Hematopoietic multipotent progenitor cell treated with erythropoietin and hydrocortisone succinate and interleukin-3 and kit ligand, for 8 days (in vitro differentiated cells): ENCODE measurements at places on chromosomes 7 and 10.

- no peak for DNase-seq
Observed at GRCh38 chr7:151468217-151469018, 28.5 kb upstream of the CRYGN start.

DNA sequence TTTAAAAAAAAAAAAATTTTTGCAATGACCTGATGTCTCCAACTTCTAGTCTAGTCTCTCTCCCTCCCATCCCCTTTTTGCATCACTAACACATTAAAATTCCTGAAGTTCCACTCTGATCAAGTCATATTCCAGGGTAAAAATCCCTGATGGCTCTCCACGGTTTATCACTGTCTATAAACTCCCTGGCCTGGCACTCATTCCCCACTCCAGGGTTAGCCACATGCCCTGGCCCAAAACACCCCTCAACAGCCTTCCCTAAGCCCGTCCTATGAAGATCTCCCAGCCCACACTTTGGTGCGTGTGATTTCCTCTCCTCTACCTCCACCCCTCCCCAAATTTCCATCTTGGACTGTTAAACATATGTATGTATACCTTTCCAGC, 125.4 kb downstream of the JAZF1 start:
- no peak for DNase-seq

DNA sequence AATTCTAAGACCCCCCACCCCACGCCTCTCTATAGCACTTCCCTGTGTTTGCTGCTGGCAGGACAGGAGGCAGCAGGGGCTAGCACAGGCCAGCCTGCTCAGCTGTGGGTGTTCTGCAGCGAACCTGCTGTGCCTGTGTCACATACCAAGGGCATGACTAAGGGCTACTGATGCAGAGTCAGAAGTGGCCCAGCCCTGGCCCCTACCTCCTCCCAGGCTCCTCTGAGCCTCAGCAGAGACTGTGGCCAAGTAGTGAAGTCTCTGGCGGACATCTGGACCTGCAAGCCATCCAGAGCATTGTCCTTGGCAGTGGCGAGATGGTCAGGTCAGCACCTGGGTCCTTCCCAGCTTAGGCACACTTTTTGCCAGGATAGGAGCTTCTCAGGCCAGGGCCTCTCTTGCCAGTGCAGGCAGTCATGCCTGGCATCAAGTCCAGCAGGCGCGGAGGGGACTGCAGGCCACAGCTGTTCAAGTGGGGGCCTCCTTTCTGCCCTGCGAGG, 116.3 kb upstream of the RET start:
- no peak for DNase-seq

DNA sequence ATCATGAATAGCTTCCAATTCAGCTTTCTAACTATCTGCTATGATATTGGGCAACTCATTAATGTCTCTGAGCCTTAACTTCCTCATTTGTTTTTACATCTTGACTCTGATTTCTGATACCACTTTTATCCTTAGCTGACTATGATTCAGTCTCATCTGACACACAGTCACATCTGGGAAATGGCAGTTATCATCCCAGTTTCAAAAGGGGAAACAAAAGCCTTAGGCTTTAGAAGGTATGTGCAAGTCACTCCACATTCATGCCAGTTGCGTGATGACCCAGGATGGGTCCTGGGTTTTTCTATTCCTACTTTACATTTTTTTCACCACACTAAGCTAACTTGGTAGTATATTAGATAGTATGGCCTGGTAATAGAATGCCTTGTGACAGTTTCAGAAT, 12.7 kb downstream of the SCIN start:
- no peak for DNase-seq

DNA sequence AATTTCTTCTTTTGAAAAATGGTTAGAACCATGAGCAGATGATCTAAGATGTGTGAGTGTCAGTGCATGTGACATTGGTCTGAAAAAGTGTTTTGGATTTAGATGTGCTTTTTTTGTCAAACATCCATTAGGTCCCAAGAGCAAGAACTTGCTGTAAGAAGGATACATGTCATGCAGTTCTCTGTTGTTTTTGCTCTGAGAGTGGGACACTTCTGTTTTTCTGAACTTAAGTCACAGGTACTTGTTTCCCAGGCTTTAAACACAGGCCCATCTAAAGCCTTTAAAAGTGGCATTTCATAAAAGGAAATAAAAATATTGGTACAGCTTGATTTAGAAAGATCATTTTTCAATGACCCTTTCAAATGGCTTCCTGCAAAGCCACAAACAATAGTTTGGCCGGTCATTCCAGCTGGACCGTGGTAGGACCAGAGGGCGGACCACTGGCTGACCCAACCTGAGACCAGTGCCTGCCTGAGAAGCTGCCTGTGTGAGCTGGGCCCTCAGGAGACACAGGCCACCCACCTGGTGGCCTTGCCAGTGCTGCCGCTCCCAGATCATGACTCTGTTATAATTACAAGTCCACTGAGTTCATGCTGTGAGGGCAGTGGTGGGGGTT, 92.7 kb downstream of the EEPD1 start:
- no peak for DNase-seq

GRCh38 chr10:69130251-69130650, 6.3 kb downstream of the VPS26A start:
- DNase-seq, result no peak

- no peak for DNase-seq
Observed at GRCh38 chr7:8157296-8157695, 104.7 kb downstream of the ICA1 start.

DNA sequence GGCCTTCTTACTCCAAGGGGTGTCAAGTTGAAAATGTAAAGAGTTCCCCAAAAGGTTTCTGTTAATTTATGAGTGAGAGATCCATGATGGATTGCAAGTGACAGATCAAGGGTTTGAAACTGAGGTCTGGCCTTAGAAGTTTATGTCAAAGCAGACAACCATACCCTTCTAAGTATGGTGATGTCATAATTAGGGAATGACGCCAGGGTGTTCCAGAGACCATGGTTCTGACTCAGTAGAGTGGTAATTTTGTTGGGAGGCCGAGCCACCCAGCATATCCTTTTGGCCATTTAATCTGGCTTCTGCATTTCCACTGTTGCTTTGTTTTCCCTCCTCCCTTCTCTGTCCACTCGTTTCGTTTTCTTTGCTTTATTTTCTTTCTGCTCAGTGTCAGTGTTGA, 2.7 kb downstream of the TRUB1 start:
- DNase-seq, result no peak

DNA sequence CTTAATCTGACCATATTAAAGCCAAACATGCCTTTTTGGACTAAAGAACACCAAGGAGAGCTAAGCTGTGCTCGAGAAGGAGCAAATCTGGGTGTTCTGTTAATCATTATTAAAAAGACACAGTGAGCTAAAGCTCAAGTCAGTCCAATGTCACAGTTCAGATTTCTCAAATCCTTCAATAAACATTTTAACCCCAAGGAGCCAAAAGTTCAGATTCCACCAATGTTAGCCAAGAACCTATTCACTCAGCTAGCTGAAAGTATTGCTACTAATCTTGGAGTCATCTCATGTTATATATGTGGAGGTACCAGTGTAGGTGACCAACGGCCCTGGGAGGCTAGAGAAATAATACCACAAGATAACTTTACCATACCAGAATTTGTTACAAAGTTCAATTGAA, 14.5 kb upstream of the ZNF33B start:
- DNase-seq, result no peak

DNA sequence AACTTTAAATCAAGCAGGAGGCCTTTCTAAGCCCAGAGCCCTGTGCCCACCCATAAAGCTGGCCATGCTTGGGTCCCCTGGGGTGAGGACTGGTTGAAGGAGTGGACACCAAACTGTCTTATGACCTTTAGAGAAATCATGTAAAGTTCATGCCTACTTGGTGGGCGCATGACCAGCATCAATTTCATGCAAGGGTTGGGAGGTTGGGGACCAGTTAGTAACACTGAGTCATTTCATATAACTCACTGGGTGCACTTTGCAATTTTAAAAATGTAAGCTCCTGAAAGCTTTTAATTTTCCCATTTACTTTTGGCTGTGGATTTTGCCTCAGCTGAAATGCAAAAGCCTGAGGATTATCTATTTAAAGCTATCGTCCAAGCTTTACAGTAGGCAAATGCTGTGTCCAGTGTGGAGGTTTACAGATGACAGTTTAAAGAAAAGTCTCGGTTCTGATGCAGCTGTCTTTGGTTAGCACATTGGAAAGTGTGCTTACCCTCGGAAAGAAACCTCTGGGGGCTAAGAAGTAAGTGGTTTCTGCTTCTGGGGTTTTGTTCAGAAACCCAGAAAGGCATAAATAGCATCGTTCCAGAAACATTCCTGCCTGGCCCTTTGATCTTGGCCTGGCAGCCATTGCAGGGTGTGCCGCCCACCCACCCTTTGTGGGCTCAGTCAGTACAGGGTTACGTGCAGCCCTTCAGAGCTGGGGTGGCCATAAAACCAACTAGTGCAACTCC, 48.8 kb upstream of the CHST15 start:
- no peak for DNase-seq

DNA sequence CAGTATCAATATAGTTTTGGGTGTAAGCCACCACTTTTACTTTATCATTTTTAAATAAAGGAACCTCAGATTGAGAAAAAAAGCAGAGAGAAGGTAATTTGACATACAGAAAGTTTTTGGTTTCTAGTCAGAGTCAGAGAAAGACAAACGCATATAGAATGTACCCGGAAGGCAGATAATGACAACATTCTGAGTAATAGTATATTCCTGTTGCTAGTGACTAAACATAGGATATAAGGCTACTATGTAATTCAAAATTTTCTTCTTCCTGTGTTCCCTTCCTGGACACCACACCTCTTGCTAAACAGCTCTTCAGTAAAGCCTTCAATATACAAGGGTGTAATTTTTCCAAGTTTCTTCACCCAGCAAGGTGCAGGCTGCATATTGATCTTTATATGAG, 597.6 kb downstream of the PCDH15 start:
- no peak for DNase-seq

GRCh38 chr10:7407368-7408290, 3.2 kb downstream of the SFMBT2 start:
- peak; percentile 38 for DNase-seq

- peak; percentile 61 for DNase-seq
Observed at GRCh38 chr10:84205049-84205852, 10.9 kb downstream of the CDHR1 start.

DNA sequence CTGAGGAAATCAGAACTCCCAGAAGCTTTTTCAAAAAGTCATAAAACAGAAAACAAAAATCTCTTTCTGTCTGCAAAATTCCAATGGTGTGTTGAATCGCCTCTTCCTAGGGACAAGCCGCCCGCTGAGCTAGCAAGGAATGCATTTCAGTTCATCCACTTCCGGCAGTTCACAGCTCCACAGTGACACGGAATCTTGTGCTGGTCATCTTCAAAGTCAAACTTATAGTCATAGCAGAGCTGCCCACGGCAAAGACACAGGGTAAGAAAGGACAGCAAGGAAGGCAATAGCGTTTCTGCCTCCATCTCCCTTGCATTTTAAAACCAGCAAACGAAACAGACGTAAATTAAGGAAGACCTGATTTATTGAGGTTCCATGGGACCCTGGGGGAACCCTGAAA, 111.2 kb downstream of the GALNT11 start:
- no peak for DNase-seq

GRCh38 chr10:10503772-10504171, 513.9 kb upstream of the CELF2 start:
- no peak for DNase-seq

DNA sequence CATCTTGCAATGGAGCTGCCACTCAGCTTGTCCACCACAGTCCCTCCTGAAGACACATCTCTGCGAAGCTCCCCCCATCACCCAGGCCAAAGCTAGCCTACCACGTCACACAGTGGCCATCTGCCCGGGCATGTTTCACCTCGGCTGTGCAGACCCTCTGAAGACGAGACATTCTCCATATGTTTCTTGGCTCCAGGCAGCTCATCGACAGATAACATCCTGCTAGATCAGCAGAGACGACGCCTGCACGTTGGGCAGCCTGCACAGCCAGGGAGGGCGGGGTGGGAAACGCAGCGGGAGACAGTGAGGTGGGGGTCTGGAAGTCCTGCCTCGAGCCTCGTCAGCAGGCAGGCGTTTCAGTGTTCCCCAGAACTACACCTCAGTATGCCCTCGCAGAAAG, 53.0 kb downstream of the PTPRN2 start:
- no peak for DNase-seq
